ENCODE measurements at places on chromosomes 7 and 10. TPM values are rescaled to one million over a fixed set of nuclear protein-coding genes. Genes with fewer than 3 reads are reported as not detected.

Gene GPER1
- 3.9 TPM for total RNA-seq

Gene BBIP1
- total RNA-seq: 25.2 TPM

Gene ZYX
- 48.5 TPM for total RNA-seq

Gene PLAC9
- 29.5 TPM for total RNA-seq

GRCh38 chr10:10977226-10977956, 40.3 kb upstream of the CELF2 start:
- no peak for DNase-seq

DNA sequence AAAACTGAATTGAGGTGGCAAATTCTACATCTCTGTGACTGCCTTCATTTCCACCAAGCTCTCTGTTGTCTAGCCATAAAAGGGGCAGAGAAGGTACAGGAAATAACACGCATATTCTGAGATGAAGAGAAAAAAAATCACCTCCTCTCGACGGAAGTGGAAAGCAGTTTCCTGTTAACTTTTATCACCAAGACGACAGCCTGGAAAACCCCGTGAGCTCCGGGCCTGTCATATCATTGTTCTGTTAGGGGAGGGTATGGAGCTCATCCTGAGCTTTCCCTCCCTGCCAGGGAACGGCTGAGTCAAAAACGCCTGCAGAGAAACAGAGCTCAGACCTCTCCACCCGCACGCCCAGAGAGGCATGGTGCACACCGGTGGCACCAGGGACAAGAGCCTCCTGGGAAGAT, 200.3 kb downstream of the PRPF18 start:
- no peak for DNase-seq

GRCh38 chr7:34073676-34074075, 168.3 kb downstream of the BMPER start:
- no peak for DNase-seq

- no peak for DNase-seq
These were observed 84.3 kb downstream of the ARHGAP22 start for GRCh38 chr10:48520594-48520993.

DNA sequence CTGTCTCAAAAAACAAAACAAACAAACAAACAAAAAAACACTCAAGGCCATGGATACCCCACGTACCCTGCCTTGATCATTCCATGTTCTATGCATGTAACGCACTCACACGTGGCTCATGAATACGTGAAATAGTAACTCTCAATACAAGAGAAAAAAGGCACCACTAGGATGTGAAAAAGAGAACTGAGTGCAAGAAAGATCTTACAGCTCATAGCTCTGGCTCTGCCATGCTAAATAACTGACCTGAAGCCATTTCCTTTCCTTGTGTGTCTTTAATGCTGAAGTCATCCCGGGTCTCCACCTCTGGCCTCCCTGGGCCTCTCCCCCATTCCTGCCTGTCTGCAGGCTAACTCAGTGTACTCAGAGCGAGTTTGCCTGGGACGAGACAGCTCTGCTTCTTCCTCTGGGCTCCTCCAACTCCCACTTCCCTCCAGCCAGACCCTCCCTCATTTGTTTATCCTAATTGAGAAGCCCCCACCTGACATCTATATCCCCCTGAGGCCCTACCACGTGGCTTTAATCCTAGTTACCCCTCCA, 117.3 kb downstream of the PRPF18 start:
- no peak for DNase-seq

DNA sequence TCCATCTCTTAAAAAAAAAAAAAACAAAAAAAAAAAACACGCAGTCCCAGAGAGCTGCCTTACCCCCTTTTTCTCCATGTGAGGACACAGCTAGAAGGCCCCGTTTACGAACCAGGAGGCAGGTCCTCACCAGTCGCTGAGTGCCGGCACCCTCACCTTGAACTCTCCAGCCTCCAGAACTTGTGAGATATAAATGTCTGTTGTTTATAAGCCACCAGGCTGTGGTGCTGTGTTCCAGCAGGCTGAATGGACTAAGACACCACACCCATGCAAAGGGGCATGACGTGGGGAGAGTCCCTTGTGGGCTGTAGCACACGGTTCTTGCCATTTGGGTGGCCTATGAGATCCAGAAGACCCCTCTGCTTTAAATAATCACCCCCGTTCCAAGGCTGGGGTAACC, 17.2 kb downstream of the ECHDC3 start:
- DNase-seq: no peak
